ENCODE measurements at places on chromosomes 6 and 20.

- DNase-seq = no peak
These were observed 305.2 kb downstream of the ESR1 start for GRCh38 chr6:152112491-152113261.

GRCh38 chr20:25065625-25066338 is 7.8 kb upstream of the ACSS1 start:
- no peak for DNase-seq

DNA sequence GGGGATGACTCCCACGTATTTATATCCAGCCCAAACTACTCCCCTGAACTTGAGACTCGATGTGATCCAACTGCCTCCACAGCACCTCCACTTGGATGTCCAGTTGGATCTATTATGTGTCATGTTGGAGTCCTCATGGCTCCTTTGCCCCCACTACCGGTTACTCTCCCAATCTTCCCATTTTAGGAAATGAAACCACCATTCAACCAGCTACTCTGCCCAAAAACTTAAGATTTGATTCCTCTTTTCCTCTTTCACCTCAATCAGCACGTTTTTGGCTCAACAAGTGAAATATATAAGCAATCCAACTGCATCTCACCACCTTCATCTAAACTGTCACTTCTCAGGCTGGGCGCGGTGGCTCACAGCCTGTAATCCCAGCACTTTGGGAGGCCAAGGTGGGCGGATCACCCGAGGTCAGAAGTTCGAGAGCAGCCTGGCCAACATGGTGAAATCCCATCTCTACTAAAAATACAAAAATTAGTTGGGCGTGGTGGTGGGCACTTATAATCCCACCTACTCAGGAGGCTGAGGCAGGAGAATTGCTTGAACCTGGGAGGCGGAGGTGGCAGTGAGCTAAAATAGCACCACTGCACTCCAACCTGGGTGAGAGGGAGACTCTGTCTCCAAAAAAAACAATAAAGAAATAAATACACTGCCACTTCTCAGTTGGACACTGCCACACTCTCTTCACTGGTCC is 3.4 kb downstream of the AHCY start:
- DNase-seq = no peak

GRCh38 chr20:13322621-13323020 is 101.5 kb downstream of the ISM1 start:
- DNase-seq = no peak

DNA sequence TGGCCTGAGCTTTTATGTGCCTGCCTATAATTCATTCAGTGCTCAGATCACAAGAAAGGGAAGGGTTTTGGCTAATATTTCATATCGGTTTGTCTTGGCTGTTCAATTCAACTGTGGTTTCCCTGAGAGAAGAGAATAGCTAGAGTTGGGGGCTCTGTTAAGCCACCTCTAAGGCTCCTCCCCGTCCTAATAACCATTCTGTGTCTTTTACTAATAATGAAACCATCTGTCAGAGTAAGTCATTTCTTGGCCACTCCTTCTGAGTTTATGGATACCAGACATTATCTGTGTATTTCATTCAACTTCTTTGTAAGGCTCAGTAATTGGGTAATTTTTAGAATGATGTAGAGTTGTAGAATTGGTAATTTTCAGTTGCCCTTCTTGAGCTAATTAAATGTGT is 5.2 kb downstream of the STX11 start:
- no peak for DNase-seq

GRCh38 chr6:1384549-1385128 is 4.7 kb upstream of the FOXF2 start:
- DNase-seq = no peak

- no peak for DNase-seq
These were observed 57.2 kb upstream of the MTRF1L start for GRCh38 chr6:153059757-153060156.

DNA sequence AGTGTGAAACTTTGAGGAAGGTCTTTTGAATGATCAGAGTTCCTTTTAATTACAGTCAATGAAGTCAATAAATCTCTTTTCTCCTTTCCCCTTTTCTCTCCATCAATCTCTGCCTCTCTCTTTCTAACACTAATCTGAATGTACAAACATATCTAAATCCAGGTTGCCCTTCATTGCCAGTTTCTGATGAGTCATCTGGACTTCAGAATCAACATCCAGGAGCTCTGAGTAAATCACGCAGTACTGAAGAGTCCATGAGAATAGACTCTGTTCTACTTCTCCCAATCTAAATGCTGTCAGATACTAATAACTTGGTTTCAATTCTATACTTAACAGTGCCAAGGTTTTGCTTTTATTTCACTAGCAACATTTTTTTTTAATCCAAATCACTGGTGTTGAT is 238.7 kb upstream of the THEMIS start:
- DNase-seq = no peak

GRCh38 chr6:100768816-100769351 is 112.2 kb downstream of the ASCC3 start:
- no peak for DNase-seq

DNA sequence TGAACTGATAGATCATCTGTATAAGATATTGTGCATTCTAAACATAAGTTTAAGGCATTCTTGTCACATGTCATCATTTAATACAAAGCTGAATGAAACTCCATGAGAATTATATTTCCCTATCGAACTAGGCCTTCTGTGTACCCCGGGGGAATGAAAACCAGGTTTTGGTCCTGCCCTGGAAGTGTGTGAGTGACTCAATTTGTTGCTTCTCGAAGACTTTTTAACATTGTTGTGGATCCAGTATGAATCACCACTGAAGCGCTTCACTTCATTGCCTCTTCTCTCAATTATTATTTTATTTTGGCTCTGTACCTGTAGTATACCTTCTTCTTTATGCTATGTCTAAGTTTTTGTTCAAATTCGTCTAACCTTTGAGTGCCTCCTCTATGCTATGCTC is 150.8 kb downstream of the GRIK2 start:
- no peak for DNase-seq

- DNase-seq = no peak
These were observed 13.1 kb downstream of the VSTM2L start for GRCh38 chr20:37915800-37916570.

- no peak for DNase-seq
These were observed 32.4 kb upstream of the LTV1 start for GRCh38 chr6:143810745-143811144.

GRCh38 chr6:107871976-107872375 is 47.9 kb upstream of the SCML4 start:
- no peak for DNase-seq

DNA sequence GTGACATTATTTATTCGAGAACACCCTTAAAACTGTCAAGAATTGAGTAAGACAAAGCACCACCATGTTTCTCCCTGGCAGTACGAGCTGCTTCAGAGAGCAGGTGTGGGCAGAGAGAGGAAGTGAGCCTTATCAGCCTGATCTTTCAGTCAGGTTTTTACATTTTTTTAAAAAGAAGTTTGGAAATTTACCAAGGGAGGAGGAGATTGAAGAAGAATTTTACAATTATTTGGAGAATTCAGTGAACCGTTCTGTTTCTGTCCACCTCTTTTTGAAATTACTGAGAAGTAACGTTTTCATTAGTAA is 75.5 kb downstream of the ZDHHC14 start:
- DNase-seq = no peak

DNA sequence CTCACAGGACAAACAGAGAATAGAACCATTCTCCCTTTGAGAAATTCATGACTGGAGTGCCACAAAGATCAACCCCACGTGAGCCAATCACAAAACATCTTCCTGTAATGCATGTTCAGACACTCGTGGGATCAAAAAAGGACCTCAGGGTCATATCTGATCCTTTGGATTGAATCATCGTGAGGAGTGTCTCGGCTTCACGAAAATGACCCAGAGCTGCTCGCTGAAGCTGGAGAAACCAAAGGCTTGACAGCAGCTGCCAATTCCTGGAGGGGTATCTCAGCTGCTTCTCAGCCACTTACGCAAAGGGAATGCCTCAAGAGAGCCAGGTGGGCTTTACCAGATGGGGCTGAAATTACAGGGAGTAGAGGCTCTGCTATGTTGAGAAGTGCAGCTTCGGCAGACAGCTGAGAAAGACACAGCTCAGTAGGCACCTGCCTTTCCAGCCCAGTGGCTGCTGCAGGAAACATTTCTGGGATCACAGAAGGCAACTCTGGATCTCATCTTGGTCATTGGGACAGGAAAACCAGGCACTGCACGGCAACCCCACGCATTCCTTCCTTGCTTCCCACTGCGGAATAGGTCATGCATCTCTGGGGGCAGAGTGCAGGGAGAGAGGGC is 813.1 kb downstream of the KIF16B start:
- DNase-seq = no peak

DNA sequence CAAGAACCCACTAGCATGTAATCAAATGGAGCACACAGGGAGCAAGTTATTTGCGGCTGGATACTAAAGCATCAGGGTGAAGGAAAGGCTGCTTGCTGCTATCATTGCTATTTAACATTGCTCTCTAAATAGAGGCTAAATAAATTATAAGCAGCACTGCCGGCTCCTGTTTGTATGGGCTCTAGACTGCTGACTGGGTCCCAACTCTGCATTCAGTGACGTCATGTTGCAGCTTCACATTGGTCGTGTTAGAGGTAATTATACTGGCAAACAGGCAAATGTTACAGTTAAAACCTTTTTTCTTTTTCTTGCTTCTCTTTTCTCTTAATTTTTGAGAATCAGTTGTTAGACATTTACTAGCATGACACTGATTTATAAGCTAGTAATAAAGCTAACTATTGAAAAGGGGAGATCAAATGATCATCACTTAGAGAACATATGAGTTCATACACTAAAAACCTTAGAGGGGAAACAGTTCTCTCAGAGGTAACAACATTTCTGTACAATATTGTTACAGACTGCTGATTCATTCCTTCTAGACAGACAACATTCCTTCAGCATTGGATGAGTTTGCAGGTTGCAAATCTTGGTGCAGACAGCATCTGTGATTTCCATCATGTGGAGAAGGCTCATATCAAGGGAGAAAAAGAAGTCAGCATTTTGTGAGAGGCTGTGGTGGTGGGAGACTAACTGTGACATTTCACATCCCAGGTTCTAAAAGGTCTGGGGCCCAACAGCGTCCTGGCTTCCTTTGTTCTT is 15.9 kb downstream of the RFPL4B start:
- DNase-seq = no peak

- DNase-seq = no peak
These were observed 195.1 kb downstream of the HDGFL1 start for GRCh38 chr6:22764496-22764895.

GRCh38 chr6:52929321-52930164 is 20.0 kb upstream of the GSTA3 start:
- no peak for DNase-seq

- DNase-seq = no peak
These were observed 216.5 kb upstream of the RREB1 start for GRCh38 chr6:6891125-6891721.

GRCh38 chr6:70312165-70312745 is 9.4 kb upstream of the COL9A1 start:
- DNase-seq = no peak

- no peak for DNase-seq
These were observed 78.3 kb upstream of the MMS22L start for GRCh38 chr6:97361286-97361685.

Measured in NCI-H2081 treated with DMSO at 0.1 percent for 48 hours (cell line).